AG09309 (cell line): ENCODE measurements at places on chromosomes 3 and 15.

GRCh38 chr3:142897807-142898206, 8.9 kb upstream of the PCOLCE2 start:
- no peak for DNase-seq

- DNase-seq, result no peak
These were observed 270.6 kb upstream of the HES1 start for GRCh38 chr3:193865339-193865738.

- no peak for DNase-seq
These were observed 36.5 kb upstream of the CBLB start for GRCh38 chr3:105905328-105905727.

DNA sequence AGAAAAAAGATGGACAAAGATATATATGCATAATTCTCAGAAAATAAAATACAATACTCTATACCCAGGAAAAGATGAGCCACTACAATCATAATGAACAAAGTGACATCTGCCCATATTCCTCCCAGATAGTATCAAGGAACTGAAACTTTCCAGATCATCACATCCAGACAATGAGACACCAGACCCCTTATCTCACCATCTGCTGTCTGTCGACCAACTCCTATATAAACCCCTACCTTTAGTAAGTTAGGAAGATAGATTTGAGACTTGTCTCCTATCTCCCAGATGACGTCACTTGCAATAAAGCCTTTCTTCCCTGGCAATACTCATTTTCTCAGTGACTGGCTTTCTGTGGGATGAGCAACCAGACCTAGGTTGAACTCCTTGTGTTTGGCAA, 1071.6 kb downstream of the PLOD2 start:
- DNase-seq, result no peak

DNA sequence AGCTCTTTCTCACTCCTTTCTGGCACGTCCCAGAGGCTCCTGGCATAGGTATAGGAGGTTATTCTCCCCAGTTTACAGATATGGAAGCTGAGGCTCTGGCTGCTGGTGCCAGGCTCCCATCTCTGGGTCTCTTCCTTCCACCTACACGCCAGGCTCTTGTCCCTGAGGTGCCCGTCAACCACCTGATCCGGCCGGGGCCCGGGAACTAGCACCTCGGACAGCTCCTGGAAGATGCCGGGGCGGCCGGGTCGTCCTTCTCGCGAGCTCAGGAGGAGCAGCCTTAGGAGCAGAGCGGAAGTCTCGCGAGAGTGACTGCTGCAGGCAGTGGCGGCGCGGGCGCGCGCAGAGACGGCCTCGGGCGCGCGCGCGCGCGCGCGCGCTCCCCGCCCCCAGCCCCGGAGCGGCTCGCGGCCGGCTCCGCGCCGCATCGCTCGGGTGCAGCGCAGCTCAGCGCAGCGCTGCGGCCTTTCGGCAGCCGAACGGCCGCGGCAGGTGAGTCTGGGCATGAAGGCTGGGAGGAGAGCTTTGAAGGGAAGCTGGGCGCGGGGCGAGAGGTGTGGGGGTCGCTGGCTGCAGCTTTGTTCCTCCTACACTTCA, at the start of gene SCAMP5:
Gene SCAMP5, plus strand, starts transcription at position 382 of the 597 bp plus-strand sequence. CDS start 16,277 bp downstream, outside the sequence.
- DNase-seq, result peak; percentile 71

DNA sequence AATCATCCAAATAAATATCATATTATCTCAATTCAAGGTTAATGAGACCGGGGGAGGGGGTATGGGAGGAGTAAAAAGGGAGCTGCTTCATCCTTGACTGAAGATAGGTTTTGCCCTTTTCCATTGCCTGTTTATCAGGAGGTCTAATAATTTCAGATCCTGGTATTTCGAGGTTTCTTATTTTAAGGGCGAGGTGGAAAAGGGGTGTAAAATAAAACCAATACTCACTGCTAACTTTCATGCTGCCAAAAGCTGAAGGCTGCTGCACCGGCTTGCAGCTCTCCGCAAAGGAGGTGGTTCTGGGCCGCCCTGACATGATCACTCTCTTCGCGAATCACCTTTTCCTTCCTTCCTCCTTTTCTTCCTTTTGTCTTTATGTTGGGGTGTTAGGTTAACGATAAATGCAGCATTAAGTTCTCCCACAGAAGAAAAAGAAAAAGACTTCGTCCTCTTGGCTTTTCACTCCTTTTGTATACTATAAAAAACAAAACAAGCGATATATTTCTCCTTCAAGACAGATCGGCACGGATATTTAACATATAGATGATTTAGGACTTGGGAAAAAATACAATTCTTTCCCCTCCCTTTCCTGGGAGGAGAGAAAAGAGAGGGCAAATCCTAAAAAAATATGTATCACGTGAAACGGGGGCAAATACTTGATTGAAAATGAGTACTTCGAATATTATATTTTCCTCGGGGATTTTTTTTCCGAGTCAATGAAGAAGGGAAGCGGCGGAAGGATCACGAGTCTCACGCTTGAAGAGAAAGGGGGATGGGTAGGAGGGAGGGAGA, 932 bp downstream of the GSK3B start:
- DNase-seq, result peak; percentile 53
